Peyer's patch (tissue), 4 donors: ENCODE measurements at places on chromosomes 13 and 19. TPM values are rescaled to one million over a fixed set of nuclear protein-coding genes. Genes with fewer than 3 reads are reported as not detected.

DNA sequence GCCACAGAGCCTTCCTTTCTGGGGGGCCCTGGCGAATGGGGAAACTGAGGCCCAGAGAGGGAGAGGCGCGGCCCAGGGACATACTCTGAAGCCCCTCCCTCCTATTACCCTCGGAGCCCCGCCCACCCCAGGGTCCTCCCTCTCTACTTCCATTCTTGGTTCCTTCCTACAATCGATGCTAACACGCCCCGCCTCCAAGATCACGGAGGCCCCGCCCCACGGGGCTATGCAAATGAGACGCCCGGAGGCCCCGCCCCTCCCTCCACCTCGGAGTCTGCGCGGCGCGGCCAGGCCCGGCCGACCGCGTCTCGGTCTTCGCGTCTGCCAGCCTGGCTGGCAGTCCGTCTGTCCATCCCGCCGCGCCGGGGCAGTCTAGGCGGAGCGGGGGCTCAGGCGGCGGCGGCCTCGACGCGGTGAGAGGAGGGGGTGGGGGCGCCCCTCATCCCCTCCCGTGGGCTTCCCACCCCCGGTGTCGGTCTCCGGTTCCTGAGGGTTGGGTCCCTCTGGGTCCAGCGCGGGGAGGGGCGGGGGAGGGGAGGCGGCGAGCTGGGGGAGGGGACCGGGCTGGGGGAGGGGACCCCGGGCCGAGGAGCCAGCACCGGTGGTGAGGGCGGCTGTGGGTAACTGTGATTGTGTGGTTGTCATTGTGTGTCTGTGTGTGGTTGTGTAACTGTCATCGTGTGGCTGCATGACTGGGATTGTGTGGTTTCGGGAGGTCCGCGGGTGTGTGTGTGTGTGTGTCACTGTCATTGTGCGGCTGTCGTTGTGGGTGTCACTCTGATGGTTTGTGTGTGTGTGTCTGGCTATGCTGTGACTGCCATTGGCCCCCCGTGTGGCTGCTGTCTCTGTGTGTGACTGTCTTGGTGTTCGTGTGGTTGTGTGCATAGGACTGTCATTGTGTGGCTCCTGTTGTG is at the start of gene PLPPR2:
PLPPR2 (plus strand) TSS at position 273 of the 914 bp plus-strand sequence. CDS start 2,242 bp downstream, outside the sequence.
- H3K27me3 ChIP-seq, result no peaks in the 10 kb centered on the region
- peak within 1 kb of the TSS; percentile 53 for H3K4me3 ChIP-seq
- H3K36me3 ChIP-seq, result no peaks in the 10 kb centered on the region
- DNase-seq, result peak; percentile 94
- peak within 1 kb of the TSS; percentile 50 for H3K27ac ChIP-seq

- H3K4me1 ChIP-seq, result no peaks in the 10 kb centered on the region
- no peak overlapping the region for H3K4me3 ChIP-seq
- no peaks in the 10 kb centered on the region for H3K27me3 ChIP-seq
These were observed 89.3 kb upstream of the UQCRFS1 start for GRCh38 chr19:29302002-29302928.

GRCh38 chr13:66071608-66072007 is 1158.5 kb downstream of the PCDH9 start:
- H3K27ac ChIP-seq, result no peak overlapping the region
- no peak overlapping the region for H3K4me3 ChIP-seq
- DNase-seq, result no peak
- no peaks in the 10 kb centered on the region for H3K36me3 ChIP-seq

The ZNF724 gene
- total RNA-seq, result 2.3 TPM

The CD22 gene
- 15.7 TPM for total RNA-seq

The VSTM2B gene
- total RNA-seq, result not detected

The ZNF626 gene
- total RNA-seq, result 1.3 TPM

The ZNF234 gene
- total RNA-seq, result 4.2 TPM

The SERP2 gene
- total RNA-seq, result 12.4 TPM

The TRPM4 gene
- total RNA-seq, result 419 TPM

The ALOX5AP gene
- total RNA-seq, result 7.6 TPM
